NK-92 treated with Interleukin-12 subunit alpha and Interleukin-12 subunit beta, amount 100 ng/mL, for 24 hours (cell line): ENCODE measurements at places on chromosomes 4 and X.

DNA sequence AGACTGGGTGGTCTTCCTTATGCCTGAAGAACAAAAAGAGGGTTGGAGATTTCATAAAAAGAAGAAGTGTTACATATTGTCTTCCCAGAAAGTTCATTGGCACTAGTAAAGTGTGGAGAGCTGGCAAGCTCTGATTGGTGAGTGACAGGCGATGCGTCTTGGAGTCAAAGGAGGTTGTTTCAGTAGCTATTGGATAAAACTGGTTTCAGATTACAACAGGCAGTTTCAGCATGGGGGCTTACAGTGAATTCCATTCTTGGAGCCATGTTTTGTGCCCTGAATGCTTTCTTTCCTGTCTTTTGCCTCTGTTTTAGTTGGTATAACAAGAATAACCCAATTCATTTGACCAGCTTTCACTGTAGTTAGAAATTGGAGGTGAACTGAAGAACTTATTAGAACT lies 750.5 kb downstream of the ADGRL3 start:
- DNase-seq, result no peak

DNA sequence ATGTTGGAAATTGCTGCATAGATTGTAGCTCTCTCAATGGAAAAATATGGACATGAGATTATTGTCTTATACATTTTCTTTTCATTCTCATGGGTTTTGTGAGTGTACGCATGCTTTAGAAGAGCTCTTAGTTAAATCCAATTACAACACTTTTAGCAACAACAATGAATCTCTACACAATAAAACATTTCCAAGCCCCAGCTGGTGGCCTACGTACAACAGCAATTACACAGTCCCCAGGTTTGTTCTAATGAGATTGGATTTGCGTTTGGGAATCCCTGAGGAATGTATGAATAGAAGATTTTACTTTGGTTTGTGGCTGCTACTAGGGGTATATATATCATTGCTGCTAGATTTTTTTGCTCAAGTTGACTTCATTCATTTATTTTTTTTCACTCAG lies 98.6 kb downstream of the FHDC1 start:
- no peak for DNase-seq

DNA sequence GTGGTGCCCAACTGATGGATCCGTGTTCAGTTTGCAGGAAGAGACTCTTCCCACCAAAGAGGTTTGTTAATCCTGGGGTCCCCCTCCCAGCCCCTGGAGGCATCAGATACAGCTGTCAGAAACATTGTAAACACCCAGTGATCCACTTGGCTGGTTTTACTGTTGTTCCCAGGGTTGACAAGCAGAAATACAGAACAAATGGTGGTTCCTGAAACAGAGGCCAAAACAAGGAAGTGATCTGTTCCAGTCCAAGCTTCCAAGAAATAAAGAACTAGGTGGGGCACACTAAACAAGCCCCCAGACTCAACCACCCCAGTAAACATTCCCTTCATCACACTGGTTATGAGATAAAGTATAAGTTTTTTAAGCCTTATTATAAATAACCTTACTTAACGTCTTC lies 1.4 kb downstream of the TMLHE start:
- DNase-seq, result no peak

DNA sequence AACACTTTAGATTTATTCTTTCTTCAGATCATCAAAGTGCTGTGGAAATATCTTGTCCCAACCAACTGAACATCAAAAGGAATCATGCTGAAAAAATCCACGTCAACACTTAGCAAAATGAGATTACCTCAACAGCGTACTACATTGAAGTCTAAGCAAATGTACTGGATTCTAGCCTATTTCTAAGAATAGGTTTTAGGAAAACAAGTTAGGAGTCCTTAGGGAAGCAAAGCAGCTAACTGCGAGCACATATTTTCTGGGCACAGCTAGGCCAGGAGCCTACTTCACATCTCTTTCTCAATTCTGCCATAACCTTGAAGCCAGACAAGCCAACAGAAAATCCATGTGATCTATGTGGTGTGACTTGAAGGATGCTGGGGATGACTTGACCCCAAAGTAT lies 22.2 kb downstream of the KDR start:
- no peak for DNase-seq

GRCh38 chr4:151436093-151436518 lies 27.1 kb downstream of the FHIP1A start:
- no peak for DNase-seq

GRCh38 chrX:123036401-123036800 lies 147.7 kb upstream of the GRIA3 start:
- no peak for DNase-seq

- no peak for DNase-seq
These were observed 25.2 kb upstream of the NPFFR2 start for GRCh38 chr4:72006586-72006985.

GRCh38 chrX:134679644-134680043 lies 21.4 kb upstream of the PLAC1 start:
- no peak for DNase-seq

GRCh38 chr4:94508296-94508695 lies 56.6 kb downstream of the PDLIM5 start:
- no peak for DNase-seq

- DNase-seq, result no peak
These were observed 562.4 kb downstream of the MAGEB5 start for GRCh38 chrX:26778320-26778888.

DNA sequence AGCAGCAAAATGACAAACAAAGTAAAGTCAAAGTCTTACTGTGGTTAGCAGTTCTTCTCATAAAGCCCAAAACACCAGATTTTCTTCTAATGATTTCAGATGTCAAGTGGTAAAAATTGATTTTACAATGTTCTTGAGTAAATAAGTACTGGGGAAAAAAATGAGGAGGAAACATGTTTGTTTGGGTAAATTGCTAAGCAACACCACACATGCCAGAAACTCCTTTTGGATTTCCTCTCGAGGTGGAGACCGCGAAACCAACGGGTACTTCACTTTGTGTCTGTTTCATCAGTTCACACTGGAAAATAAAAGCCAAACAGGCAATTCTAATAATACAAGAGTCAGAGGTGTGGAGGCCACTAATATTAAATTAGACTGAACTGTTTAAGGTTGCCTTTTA lies 4.6 kb upstream of the PKD2 start:
- no peak for DNase-seq

DNA sequence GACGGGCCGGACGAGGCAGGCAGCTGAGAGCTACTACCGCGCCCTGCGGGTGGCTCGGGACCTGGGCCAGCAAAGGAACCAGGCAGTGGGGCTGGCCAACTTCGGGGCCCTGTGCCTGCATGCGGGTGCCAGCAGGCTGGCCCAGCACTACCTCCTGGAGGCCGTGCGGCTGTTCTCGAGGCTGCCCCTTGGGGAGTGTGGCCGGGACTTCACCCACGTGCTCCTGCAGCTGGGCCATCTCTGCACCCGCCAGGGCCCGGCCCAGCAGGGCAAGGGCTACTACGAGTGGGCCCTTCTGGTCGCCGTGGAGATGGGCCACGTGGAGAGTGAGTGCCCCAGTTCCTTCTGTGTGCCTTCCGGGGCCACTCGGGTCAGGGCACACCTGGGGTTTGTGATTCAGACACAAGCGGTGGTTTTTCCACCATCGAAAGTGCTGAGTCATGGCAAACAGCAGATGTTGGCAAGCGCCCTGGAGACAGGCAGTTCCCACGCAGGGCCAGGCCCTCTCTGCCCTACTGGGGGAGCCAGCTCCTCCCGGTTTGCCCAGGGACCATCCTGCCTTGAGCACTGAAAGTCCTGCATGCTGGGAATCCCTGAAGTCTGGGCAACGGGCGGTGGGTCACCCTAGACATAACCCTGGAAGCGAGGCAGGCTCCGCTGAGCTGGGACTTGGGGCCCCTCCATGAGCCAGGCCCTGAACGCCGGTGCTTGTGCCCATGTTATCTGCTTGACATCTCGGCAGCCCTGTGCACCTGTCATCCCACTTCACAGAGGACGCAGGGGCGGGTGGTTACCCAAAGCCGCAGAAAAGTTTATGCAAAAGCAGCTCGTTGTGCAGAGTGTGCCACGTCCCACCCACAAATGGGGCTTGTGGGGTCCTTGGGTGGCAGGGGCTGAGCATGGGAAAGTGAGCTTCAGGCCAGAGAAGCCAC lies 29.5 kb downstream of the SH3TC1 start:
- no peak for DNase-seq

DNA sequence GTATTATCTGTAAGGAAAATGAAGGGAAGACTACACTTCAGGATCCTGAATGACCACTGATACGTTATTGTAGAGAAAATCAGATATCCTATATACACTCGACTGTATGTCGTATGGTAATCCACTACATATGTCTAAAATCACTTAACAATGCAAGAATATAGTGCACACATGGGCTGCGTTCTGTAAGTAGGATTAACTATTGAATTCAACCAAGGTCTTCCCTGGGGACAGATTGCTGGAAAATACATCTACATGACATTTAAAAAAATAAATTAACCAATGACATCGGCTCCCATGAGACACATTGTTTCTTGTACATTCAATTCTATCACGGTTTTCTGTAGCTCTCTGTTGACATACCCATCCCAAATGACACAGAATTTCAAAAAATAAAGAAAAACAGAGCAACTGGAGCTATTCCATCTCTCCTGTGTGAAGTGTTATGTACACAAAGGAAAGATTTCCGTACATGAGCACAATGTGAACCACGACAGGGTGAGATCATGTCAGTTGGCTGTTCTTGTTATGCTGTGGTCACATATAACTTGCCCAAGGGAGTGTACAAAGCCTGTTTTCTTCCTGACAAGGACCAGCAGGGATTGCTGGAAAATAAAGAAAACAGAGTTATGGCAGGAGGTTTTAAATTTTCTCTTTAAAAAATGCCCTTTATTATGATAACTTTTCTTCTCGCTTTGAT lies 6.1 kb downstream of the ENOX2 start:
- DNase-seq, result no peak

GRCh38 chr4:144674711-144675110 lies 28.8 kb downstream of the HHIP start:
- no peak for DNase-seq

DNA sequence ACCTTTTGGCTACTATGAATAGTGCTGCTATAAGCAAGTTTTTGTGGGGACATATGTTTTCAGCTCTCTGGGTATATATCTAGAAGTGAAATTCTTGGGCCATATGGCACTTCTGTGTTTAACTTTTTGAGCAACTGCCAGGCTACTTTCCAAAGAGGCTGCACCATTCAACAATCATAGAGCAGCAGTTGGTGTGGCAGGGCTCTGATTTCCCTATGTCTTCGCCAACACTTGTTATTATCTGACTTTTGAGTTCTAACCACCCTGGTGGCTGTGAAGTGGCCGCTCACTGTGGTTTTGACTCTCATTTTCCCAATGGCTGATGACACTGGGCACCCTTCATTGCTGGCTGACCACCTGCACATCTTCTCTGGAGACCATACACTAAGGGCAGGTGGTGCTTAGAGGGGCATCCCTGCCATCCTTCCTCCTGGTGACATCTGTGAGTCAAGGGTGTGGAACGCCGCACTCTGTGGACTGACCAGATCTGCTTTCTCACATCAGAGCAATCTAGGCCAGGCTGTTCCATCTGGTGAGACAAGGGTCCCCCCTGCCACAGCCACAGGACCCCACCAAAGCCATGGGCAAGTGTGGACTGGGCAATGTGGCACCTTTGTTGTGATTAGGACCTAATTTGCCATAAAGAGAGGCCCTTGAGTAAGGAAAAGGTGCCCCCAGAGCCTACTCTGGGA lies 49.6 kb downstream of the ZFYVE28 start:
- DNase-seq, result no peak

- DNase-seq, result no peak
These were observed 560.9 kb downstream of the KCNIP4 start for GRCh38 chr4:21387683-21388082.

DNA sequence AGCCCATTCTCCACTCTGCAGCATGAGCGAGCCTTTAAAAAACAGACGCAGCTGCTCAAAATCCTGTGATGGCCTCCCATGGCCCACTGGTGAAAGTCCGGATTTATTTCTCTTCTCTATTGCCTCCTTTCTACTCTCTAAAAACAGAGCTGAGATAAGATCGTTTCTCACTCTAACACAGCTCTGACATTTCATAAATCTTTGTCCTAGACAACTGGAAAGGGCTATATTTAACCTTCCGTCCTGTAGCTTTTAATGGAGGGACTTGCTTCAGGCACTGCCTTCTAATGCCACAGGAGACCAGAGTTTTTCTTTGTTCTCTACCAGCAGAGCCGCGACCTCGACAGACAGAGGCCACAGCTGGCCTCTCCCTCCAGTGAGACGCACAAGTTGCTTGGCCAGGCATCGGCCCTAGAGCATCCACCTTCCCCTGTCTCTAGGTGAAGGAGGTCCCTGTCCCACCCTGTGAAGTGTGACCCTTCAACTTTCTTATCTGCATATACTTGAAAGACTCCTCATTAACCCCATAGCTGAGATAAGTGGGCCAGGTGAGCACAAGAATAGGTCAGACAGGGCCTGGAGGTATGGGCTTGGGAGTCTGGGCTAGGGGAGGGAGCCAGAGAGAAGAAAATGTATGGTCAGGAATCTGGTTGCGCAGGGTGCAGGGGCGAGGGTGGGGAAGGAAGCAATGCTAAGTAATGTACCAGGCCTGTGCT lies 50.0 kb downstream of the RTL5 start:
- no peak for DNase-seq

DNA sequence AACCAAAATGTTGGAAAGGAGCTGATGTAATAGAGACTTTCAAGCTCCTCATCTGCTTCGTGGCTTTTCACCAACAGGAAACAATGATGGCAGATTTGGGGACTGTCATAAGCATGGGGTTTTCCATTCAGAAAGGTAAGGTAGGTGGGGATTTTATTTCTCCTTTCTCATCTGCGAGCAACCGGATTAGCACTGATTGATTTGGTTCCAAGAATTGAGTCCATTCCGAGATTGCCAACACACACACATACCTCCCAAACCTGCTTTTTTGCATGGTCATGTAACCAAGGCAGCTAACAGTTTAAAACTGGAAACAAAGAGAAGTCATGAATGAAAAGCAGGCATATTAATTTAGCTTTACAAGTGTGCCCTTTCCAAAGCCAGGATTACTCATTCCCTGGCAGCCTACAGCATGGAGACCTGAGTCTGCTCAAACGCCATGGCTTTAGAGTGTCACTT lies 63.0 kb upstream of the LNX1 start:
- no peak for DNase-seq

- no peak for DNase-seq
These were observed 20.8 kb downstream of the ENPP6 start for GRCh38 chr4:184196730-184197385.

DNA sequence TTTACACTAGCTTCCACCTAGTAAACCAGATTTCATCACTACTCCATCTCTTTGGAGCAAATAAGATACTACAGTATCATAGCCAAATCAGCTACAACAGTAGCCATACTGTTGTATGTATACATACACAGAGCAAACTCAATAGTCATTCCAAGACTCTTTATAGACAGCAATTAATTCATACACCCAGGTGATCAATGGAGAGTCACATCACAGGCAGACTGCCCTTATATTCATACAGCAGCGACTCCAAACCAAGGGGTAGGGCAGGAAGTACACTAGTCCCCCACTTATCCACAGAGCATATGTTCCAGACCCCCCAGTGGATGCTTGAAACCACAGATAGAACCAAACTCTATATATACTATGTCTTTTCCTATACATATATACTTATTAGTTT lies 76.6 kb downstream of the FBXW7 start:
- DNase-seq, result no peak

GRCh38 chrX:152138388-152138784 lies at the start of gene MAGEA10:
TSS of gene MAGEA10 (minus strand) at chrX:152138577. CDS start at chrX:152135620, 2,957 bp downstream.
- DNase-seq, result no peak

GRCh38 chr4:2850966-2851798 lies 7.5 kb downstream of the ADD1 start:
- no peak for DNase-seq

- peak; percentile 0 for DNase-seq
These were observed 108.4 kb downstream of the DOCK11 start for GRCh38 chrX:118603981-118604380.
